T47D (cell line): ENCODE measurements at places on chromosomes 6 and 20.

GRCh38 chr20:48041078-48041780 lies 255.9 kb upstream of the SULF2 start:
- DNase-seq: no peak

DNA sequence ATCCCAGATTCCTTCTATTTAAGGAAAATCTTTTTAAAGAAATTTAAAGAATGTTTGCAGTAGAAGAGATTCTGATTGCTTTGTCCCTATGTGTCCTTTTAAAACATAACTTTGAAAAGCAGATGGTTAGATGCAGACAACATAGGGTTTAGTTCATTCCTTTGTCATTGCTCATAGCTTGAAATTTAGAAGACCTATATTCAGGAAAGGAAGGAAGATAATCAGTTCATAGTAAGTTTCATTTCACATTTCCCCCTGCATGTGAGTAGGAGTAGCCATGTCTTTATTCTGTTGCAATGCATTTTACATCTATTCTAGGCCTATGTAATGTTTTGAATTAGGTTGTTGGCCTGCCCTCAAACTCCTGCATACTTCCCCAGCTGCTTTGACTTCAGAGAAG lies 197.9 kb upstream of the GRIK2 start:
- no peak for DNase-seq

DNA sequence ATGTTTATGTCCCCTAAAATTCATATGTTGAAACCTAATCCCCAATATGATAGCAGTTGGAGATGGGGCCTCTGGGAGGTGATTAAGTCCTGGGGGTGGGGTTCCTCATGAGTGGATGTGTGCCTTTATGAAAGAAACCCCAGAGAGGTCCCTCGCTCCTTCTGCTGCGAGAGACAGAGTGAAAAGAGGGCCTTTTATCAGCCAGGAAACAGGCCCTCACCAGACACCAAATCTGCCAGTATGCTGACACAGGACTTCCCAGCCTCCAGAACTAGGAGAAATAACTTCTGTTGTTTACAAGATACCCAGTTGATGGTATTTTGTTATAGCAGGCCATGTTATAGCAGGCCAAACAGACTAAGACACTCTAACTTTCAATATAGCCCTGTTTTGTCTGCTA lies 100.9 kb upstream of the NFATC2 start:
- no peak for DNase-seq

DNA sequence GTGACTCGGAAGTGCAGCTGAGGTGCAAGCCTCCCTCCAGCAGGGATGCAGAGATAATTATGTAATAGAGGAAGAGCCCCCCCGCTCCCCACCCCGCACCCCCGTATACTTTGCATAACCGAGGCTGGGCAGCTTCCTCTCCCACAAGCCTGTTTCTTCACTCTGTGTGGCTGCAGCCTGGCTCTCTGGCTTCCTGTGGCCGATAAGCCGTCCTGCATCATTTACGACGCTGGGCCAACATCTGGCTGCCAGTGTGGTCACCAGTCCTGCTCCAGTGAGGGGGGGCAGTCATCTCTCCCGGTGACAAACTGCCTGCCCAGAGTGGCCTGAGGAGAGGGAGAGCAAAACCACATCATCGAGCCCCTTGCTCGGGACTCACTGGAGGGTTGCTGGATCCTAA lies 59.2 kb downstream of the RBM38 start:
- no peak for DNase-seq

DNA sequence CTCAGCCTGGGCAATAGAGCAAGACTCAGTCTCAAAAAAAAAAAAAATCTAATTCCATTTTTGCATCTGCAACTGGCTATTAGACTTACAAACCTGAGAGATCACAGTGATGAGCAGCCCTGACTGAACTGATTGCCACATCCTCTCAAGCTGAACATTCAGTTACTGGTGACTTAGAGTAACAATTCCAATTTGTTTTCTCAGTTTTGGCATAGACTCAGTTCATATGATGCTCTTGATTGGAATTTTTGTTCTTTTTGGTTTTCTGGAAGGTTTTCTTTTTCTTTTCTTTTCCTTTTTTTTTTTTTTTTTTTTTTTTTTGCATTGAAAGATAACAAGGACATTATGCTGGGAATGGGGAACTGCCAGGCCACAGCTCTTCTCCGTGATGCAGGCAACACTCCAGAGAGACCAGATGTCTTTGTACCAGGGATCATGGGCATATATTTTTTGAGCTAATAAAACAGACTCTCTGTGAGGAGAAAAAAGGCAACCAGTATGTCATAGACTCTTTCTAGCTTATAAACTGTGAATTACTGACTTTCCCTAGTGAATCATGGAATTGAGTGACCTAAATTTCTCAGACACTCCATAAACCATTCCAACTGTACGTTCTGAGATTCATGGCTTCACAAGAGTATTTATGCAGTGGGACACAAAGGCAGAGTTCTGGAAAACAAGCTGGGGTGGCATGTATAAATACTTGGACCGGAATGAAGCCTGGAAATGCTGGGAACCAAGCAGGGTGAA lies 86.0 kb upstream of the SLC2A12 start:
- no peak for DNase-seq

DNA sequence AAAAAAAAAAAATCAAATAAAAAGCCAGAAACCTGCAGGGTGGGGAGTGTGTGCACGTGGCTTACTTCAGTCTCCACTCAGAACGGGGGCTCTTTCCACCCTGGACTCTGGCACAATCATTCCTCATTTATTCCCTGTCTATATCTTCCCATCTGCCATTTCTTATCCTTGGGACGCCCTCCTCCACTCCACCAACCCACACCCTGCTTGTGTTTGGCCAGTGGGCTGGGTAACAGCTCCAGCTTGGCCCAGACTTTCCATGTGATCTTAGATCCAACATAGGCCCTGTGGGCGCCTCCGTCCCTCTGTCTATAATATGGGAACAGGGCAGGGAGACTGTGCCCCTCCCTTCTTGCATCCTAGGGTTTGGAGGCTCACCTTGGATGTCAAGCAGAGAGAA lies 68.1 kb downstream of the CD40 start:
- no peak for DNase-seq

GRCh38 chr6:113277111-113277510 lies 580.0 kb upstream of the MARCKS start:
- no peak for DNase-seq

DNA sequence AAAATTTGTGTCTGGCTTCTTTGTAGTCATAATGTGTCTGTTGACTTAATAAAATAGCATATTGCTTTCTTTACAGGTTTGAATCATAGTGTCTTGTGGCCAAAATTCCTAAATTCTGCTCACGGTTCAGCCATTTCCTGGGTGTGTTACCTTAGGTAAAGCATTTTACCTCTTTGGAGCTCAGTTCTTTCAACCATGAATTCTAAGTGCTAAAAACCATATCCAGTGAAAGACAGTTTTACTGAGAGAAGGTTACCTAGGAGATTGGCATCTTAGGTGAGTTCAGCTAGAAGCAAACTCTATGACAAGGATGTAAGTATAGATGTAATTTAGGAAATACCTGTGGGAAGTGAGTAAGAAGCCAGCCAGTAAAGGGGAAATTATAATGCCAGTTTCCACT lies 20.7 kb downstream of the CRYBG1 start:
- no peak for DNase-seq

GRCh38 chr6:135906542-135906941 lies 55.0 kb downstream of the PDE7B start:
- no peak for DNase-seq

DNA sequence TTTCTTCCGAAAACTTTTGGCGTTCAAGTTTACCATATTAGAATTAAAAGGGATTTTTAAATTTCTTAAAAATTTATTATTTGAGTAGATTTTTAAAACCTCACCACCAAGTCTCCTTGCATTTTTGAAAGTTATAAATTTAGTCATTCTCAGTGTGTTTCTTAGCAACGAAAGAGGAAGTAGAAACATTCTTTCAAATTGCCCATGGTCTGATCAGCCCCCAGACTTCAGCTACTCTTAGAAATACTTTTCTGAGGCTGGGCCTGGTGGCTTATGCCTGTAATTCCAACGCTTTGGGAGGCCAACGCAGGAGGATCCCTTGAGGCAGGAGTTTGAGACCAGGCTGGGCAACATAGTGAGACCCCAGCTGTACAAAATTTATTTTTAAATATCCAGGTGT lies 15.1 kb upstream of the RTF2 start:
- no peak for DNase-seq

DNA sequence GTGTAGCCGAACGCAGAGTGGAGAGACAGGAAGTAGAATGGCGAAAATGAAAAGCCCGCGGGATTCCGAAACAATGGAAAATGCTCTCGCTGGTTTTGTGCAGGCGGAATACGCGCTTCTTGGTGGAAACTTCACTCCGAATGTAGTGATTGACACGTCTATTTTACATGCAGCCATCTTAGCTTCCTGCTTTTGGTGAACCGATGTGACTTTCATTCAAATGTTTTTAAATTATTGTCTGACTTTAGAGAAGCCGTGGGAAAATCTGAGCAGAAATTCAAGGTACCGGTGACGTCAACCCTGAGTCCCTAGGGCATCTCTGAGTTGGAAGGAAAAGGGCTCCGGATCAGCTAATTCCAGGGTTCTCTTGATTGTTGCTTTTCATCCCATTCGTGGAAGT lies 11.4 kb downstream of the GPX5 start:
- DNase-seq: no peak

GRCh38 chr6:158665332-158665731 lies 15.5 kb downstream of the SYTL3 start:
- no peak for DNase-seq

- DNase-seq: no peak
These were observed 745.4 kb upstream of the ADGRB3 start for GRCh38 chr6:67889682-67889995.

GRCh38 chr6:127397729-127398630 lies 54.6 kb upstream of the ECHDC1 start:
- DNase-seq: no peak

DNA sequence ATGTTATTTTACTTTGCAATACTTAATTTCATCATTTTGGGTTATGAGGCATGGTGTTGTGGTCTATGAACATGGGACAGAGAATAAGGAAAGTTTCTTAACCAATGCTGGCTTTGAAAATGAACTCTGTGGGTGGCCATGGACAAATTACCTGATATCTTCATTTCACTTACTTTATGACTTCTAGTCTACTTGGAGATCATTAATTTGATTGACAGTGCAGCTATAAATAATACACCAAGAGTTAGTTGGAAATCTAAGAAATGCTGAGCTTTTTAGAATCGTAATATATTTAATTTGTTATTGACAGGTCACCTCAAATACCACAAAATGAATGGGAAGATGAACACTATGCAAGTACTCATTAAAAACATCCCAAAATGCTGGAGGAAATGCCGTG lies 140.4 kb downstream of the CENPW start:
- no peak for DNase-seq

- DNase-seq: no peak
These were observed 159.8 kb upstream of the LAMP5 start for GRCh38 chr20:9354579-9354978.

DNA sequence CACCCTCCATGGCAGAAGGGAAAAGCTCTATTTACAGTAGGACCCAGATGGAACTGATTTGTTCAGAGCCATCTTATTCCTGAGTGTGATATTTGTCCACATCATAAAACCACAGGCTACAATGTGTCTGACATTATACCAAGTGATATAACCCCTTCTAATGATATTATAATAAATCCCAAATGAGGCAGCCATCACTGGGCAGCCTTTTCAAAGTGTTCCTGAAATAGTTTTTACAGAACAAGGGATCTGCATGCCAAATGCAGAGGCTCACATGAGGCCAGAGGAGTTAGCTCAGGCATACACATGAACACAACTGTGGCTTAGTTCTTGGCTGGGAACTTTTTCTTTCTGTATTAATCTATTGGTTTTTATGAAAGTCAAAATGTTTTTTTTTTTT lies 207.7 kb downstream of the MAFB start:
- DNase-seq: no peak

- no peak for DNase-seq
These were observed 508.3 kb downstream of the PRKN start for GRCh38 chr6:162219266-162219665.
